Left colon (tissue), 2 donors: ENCODE measurements at places on chromosomes 1 and 21.

DNA sequence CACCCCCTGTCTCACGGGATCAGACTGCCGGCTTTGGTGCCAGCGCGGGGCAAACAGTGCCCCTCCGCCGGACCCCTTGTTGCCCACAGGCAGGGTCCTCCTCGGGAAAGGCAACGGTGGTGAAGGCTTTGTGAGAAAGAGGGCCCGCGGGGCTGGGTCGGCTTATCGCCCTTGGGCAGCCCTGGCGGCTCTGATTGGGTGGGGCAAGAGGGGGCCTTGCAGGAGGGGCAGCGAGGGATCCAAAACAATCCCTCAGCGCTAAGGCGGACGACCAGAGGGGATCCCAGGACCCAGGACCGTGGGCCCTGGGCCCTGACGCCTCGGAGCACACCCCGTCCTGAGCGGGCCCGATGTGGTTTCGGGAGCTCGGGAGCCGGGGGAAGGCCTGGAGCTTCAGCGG lies 3.9 kb upstream of the ZNF678 start:
- DNase-seq = no peak

GRCh38 chr1:207919523-207920170 lies 8.7 kb upstream of the CD34 start:
- no peak for DNase-seq

DNA sequence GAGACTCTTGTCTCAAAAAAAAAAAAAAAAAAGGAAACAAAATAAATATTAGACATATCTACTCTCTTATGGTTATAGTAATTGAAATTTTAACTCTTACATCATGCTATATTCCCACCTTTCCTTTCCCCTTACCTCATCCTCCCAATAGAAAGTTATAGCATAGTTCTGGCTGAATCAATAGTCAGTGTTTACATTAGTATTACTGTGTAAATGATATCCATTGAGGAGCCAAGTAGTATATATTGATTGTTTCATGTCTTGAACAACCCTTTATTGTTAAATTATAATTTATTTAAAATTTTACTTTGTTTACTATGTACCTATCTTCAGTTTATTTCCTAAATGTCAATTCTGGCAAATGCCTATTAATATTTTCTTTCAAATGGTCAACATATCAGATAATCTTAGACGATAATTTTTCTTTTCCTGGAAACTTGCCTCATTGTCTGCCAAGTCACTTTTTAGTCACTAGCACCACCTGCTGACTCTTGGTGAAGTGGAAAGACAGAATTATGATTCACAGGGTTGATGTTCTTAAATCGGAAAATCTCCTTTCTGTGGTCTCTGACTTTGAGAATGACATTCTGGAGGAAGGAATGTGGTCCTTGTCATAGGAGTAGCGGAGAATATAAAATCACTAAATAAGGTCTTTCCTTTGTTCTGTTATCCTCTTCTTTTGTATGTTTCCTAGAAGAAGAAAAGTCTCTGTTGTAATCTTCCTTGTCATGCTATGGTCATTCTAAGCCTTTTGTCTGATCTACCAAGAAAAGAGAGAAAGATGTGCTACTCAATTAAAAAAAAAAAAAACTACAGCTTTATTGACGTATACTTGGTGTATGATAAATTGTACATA lies 8.6 kb downstream of the HJV start:
- no peak for DNase-seq

DNA sequence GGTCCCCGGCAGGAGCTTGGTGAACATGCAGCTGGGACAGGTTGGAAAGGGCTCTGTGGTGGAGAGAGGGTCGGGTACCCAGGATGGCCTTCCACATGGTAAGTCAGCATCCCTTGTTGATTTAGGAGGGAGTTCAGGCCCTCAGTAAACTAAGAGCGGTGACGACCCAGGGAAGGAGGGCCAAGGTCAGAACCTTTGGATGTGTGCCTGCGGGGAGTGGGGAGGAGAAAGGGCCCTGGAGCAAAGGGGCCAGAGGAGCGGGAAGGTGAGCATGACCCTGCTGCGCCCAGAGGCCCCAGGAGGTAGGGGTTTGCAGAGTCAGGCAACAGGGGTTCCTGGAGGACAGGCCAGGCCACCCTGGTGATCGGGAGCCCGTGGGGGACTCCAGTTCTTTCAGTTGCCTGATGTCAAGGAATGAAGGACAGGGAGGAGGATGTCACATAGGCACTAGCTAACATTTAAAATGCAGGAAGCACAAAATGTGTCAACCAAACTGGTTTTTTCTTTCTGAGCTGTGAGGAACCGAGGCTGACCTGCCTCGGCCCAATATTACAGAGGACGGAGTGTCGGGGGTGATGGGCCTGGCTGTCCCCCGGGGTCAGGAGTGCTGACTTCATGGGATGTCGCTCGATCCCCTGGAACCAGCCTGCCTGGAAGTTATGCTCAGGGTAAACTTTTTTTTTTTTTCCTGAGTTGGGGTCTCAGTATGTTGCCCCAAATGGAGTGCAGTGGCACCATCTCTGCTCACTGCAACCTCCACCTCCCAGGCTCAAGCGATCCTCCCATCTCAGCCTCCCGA lies 117.4 kb upstream of the SLC45A1 start:
- DNase-seq = no peak

- DNase-seq = no peak
Measured at GRCh38 chr1:219806020-219806419, 122.3 kb downstream of the SLC30A10 start.
